Vagina (tissue), 2 donors: ENCODE measurements at places on chromosomes 13 and 19.

DNA sequence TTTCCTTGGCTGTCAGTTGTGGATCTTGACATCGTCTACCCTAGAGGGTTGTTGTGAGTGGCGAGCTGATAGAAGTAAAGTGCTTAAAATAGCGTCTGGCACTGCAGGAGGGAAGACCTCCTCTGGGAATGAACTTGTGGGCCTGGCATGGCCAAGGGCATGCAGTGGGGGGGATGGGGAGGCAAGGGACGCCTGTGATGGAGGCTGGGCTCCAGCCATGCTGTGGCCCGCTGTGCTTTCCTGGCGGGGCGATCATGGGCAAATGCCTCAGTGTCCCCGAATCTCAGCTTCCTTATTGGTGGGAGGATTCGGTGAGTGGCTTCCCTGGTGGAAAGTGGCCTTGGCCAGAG is 10.7 kb downstream of the CARM1 start:
- DNase-seq, result no peak

- no peak for DNase-seq
Measured at GRCh38 chr13:79406597-79406908, 498 bp upstream of the RBM26 start.

- DNase-seq, result no peak
Measured at GRCh38 chr13:43195551-43195950, 172.2 kb downstream of the DNAJC15 start.

DNA sequence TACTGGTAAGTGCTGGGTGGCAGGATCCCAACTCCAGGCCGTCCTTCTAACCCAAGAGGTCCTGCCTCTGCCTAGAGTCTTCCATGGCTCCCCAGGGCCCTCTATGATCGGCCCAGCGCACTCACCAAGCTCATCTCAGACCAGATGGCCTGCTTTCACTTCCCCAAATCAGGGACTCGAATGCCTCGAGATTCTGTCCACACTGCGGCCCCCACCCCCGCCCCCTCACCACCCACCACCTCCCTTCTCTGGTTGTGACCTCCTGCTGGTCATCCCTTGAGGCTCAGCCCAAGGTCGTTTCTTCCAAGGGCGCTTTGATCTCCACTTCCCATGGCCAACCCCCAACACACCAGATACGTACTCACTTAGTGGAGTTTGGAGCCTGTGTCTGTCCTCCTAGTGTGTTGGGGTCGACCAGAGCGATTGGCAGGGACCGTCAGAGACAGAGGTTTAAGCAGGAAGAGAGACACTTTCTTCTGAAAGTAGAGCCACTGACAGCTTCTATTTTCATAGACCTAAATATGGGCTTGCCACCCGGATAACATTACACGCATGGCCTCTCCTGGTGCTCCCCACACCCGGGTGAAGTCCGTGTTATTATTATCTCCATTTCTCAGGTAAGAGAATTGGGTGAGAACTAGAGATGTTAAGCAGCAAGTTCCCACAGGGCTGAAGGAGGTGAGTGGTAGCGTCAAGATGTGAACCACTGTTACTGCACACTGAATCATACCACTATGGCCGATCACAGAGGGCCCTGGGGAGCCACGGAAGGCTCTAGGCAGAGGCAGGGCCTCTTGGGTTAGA is at the start of gene FCER2:
Gene FCER2 (minus strand): TSS at position 478 of the 804 bp plus-strand sequence. CDS start 2,371 bp downstream, outside the sequence.
- DNase-seq, result no peak

DNA sequence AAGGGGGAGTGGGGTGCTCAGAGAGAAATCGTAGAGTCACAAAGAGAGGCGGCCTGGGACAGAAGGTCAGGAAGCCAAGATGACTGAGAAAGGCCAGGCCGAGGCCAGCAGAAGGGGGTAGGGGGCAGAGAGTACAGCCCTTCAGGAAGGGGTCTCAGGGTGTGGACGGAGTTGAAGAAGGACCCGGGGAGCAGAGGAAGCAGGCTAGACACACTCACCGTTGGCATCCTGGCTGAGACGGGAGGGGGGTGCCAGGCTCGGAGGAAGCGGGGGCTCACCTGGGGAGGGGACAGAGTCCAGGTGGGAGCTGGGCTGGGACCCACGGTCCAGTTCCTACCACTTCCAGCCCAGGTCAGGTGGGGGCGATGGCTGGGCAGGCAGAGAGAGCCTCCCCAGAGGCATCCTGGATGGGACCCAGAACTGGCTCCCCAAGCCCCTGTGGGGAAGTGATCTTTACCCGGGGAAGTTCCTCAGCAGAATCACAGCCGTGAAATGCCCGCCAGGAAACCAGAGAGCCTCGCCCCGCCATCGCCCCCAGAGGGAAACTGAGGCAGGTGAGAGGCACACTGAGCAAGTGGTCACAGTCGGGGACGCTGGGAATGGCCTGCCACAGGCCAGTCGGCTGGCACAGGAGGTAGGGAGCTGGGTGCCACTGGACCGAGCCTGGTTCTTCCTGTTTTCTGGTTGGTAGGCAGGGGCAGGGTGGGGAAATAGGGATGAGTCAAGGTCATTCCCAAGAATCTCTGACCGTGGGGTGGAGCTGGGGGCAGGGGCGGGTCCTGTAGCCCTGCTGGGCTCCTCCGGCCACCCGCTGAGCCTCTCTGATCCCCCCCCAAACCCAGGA is 1.4 kb downstream of the MATK start:
- DNase-seq, result no peak

GRCh38 chr19:16024266-16025107 is 51.8 kb upstream of the TPM4 start:
- no peak for DNase-seq

GRCh38 chr19:18128044-18128443 is 24.9 kb upstream of the PIK3R2 start:
- DNase-seq, result no peak

DNA sequence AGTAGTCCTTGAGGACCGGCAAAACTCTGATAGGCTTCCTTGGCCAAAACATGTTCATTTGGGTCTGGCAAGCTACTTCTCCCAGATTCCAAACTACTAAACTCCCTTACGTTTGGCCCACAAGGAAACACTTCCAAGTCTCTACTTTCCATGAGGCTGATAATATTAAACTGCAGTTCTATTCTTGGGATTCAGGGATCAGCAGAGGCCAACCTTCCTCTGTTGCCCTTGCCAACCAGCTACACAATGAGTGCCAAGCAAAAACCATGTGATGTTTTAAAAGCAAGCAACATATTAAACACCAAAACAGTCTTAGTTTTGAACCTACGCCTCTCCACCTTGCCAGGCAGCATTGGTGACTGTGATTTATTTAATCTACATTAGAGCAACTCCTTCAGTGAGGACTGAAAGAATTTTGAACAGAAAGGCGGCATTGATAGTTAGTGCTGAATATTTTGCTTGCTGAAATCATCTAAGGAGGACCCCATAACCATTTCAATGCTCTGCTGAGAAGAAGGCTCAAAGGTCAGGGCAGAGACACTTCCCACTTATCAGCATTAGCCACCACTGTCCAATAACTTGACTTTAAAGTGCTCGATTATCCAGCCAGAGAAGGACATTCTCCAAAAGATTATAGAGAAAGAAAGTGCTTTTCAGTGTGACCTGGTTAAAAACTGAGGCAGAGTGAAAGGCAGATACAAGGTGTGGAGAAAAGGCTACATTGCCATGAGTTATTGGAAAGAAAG is 287.1 kb downstream of the TBC1D4 start:
- no peak for DNase-seq

- no peak for DNase-seq
Measured at GRCh38 chr19:44587963-44588770, 25.2 kb upstream of the IGSF23 start.

GRCh38 chr19:31232871-31233270 is 116.4 kb downstream of the TSHZ3 start:
- no peak for DNase-seq

- no peak for DNase-seq
Measured at GRCh38 chr19:15464394-15465385, at the start of gene RASAL3. Gene RASAL3, minus strand, starts transcription at chr19:15464544. Its CDS starts 186 bp downstream, at chr19:15464358.

GRCh38 chr19:35002037-35002535 is 2.0 kb downstream of the GRAMD1A start:
- no peak for DNase-seq

- no peak for DNase-seq
Measured at GRCh38 chr19:41945135-41945766, 13.9 kb downstream of the RABAC1 start.
